ENCODE measurements at places on chromosomes 4 and X.

DNA sequence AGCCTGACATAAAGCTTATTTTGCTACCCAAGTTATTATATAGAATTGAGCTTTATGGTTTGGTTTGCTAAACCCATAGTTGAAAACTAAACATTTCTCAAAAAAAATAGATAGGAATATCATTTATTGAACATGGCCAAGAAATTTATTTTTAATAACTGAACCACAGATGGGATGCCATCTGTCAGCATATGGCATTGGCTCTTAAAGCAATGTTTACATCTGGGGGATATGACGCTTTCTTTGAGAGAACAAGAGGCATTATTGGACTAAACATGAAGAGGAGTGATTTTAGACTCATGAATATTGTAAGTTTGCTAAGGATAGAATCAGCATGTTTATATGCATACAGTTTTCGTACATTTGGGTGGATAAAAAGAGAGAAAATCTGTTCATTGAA, 132.6 kb upstream of the SLIT2 start:
- no peak for DNase-seq

DNA sequence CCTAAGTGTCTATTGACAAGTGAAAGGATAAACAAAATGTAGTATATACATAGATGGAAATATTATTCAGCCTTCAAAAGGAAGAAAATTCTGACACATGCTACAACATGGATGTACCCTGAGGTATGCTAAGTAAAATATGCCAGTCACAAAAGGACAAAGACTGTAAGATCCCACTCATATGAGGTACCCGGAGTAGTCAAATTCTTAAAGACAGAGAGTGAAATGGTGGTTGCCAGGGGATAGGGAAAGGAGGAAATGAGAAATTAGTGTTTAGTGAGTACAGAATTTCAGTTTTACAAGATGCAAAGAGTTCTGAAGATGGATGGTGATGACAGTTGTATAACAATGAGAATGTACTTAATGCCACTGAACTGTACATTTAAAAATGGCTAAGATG, 102.3 kb upstream of the NAP1L5 start:
- no peak for DNase-seq

DNA sequence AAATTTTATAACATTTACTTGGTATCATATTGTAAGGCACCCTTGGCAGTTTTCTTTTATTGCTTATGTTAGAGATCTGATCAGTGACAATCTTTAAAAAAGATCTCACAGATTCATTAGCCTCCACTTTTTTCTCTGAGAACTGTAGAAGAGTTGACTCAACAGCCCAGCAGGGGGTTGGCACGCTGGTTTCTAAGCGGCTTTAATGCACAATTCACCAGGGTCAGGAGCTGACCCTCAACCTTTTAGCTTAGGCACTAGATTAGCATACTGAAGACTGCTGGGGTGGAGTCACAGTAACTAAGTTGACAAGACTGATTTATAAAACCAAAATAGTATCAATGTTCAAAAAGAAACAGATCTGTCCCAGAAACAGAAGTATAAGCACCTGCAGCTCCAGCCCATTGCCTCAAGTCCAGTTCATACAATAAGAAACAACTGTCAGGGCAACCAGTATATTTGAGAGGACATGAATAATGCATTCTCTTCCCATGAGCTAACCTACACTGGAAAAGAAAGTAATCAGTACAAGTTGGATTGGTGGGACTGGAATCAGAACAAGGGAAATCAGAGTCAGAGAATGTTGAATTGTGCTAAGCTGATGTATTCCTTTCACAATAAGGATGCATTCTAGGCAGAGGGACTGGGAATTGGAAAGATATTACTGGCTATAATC, 77.6 kb downstream of the PDE5A start:
- DNase-seq = no peak

- DNase-seq = no peak
Observed at GRCh38 chr4:136281889-136282288, 1250.4 kb downstream of the PCDH18 start.

- DNase-seq = no peak
Observed at GRCh38 chrX:69046996-69047490, 118.2 kb downstream of the PJA1 start.

- DNase-seq = no peak
Observed at GRCh38 chr4:106172861-106173260, 143.1 kb downstream of the TBCK start.

DNA sequence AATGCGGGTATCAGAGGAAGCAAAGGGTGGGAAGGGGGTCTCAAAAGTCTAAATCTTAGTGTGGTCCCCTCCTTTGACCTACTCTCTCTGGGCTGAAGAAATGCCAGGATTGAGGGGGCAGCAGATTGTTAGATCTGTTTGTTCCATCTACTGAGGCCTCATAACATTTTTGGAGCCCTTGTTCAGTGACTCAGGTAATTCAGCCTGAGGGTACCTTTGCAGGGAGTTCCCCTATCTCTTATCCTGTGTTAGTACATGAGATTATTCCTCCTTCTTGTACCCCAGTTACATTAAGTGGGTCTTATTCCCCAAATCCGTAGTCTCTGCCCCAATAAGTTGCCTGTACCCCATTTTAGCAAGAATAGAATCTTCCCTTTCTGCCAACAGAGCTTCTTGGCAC, 79.0 kb downstream of the RTL9 start:
- no peak for DNase-seq

DNA sequence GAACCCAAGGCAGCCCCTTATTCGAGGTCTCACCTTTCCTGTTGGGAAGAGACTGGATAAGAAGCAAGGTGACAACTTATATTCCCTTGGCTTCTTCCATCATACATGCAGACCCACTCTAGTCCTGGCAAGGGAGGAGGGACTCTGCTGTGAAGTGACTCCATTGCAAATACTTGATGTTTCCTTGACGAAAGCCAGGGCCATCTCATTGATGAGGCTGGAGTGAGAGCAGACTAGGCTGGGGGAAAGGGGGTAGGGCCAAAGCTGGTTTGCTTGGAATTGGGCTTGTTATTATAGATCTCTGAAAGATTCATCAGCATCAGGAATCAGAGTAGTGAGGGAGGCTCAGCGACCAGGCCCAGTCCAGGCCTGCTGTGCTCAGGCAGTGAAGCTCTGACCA, 2.3 kb upstream of the NHSL2 start:
- DNase-seq = no peak

DNA sequence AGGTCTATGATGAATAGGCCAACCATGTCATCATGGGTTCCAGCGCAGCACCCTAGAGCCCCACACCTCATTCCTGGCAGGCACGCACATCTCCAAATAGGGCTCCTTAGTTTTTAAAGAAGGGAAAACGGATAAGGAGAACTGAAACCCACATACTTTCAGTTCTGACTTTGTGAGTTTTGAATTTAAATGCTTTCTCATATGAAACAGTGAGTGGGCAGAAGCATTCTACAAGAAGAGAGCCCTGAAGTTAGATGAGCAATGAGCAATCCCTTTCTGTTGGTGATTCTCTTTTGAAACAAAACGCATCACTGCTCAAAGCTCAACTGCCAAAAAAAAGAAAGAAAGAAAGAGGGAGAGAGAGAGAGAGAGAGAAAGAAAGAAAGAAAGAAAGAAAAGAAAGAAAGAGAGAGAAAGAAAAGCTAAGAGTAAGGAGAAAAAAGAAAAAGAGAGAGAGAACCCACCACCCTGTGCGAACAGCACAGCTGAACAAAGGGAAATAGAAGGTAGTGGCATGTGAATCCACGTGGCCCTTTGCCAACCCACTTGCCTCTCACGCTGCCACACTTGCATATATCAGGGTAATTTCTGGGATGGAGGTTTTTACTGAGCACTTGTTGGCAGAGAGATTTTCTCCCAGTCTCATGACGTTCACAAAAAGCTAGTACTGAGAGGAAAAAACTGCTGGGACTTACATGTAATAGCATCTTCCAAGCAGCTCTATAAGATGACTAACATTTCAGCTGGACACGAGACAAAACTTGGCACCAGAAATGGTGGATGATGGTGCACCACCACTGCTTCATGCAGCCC, 31.0 kb downstream of the TMSB4X start:
- DNase-seq = no peak

- DNase-seq = no peak
Observed at GRCh38 chr4:90165883-90166282, 38.7 kb downstream of the CCSER1 start.

- DNase-seq = no peak
Observed at GRCh38 chrX:27439771-27440170, 23.4 kb downstream of the PPP4R3C start.

DNA sequence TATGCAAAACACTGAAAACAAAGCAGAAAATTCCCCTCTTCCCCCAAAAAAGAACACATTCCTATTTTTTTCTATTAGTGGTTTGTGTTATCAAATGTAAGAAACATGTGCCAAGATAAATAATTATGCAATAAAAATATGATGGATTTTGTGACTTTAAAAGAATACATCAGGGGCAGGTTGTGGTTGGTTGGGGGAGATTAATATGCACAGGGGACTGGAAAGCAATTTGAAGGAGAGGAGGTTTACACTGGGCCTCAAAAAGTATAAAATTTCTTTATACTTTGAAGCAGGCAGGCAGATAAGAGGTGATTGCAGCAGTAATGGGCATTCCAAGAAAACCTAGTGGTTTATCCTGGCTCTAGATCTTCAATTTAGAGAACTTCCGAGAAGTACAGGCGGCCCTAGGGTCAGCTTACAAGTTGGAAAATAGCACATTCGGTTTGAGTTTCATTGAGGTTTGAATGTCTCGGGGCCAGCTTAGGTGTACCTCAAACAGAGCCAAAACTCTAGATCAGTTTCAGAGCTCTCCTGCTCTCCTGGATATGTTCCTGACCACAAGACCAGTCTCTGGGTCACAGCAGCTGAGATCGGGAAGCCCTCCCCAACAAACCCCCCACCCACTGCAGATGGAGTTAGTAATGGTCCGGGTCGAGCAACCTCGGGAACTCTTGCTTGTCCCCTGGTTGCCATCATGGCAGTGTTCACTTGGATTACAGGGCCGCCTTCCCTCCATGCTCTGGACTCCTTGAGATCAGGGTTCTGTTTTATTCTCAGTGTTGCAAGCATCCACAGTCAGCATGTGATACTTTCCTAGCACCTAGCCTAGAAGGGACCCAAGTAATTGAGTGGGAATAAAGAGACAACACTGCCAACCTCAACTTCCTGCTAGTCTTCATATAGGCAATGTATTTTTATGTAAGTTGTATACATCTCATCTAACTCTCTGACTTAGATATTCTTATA, 112.1 kb upstream of the DDIT4L start:
- no peak for DNase-seq

DNA sequence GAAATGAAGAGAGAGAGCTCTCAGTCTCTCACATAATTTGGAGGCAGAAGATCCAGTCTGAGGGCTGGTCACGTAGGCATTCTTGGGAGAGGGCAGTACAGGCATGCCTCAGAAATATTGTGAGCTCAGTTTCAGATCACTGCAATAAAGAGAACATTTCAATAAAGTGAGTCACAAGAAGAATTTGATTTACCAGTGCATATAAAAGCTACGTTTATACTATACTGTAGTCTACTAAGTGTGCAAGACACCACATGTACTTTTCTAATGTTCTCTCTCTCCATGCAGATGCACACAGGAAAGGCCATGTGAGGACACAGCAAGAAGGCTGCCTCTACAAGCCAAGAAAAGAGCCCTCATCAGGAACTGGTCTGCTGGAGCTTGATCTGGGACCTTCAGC, 583.5 kb upstream of the FAT1 start:
- no peak for DNase-seq

- DNase-seq = no peak
Observed at GRCh38 chrX:639151-639550, 8.6 kb downstream of the SHOX start.

DNA sequence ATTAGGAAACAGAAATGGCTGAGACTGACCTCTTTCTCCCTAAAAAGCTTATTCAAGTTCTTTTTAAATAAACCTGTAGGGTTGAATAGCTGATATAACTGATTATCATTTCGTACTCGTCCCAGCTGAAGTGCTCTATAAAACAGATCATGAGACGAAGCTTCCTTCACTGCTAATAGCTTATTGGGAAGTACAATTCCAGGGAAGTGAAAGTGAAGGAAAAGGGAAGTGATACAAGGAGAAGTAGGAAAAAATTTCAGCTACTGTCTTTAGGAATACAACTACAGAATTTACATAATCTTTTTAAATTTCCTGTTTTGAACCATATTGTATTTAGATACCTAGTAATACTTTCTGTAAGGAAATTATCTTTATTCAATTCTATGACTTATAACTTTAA, 103.0 kb downstream of the SNCA start:
- no peak for DNase-seq

- DNase-seq = no peak
Observed at GRCh38 chr4:85870298-85871083, 395.5 kb downstream of the ARHGAP24 start.

DNA sequence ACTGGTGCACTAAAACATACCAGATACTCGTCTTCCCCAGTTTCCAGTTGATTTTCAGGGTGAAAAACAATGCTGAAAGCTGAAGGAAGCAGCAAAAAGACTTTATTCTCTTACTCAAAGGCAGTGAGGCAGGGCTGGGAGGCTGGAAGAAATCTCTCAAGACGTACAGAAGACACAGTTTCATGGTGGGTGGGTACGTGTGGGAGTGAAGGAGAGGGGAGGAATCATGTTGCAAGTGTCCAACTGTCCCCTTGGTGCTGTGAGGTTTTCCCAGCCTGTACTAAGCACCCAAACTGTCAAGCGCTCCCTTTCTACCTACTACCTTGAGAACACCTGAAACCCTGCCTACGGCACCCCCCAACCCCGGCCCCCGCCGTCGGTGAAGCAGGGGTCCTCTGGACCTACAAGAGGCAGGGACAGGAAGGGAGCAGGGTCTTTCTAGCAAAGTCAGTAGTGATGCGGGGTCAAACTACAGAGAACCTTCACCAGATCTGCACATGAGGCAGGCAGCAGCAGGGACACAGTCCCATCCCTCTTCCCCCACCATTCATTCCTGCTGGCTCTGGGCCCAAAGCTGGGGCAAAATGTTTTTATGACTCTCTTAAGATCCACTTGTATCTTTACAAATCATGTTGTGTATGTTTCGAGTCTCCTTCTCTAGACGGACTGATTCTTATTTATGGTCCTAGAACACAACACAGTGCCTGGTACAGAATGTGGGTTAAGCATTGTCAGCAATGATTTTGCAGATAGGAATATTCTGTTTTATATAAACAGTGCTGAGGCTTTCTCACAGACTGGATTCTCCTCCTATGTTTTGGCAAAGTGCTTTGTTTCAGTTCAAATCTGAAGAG, 2.4 kb upstream of the SETD7 start:
- DNase-seq = no peak

DNA sequence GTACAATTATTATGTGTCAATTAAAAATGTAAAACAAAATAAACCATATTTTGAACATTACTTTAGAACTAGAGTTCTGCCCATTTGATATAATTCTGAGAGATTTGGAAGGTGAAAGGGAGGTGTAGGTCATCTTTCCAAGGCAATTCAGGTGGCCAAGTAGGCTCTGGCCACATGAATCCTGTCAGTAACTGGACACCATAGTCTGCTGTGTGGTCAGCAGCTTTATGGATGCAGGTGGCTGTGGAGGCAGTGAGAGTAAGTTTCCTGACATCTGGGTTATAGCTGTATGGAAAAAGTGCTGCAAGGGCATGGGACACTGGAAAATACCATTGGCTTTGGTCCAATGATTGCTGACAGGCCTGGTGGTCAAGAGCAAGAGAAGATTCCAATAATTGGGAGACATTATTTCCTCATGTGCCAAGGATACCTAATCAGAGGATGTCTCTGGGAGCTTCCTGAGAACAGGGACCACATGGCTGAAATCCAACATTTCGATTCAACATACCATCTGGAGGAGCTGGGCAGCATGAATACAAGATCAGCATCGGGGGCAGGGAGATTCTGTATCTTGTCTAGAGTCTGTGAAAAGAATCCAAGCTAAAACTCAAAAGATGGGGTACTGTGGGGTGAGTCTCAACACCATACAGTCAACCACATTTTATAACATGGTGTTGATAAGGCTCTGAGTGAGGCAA, 523.1 kb downstream of the MID1IP1 start:
- no peak for DNase-seq

GRCh38 chrX:78693536-78693935, 34.4 kb upstream of the RTL3 start:
- no peak for DNase-seq

Data from CD4-positive, alpha-beta memory T cell (primary cell).